Cardiac muscle cell (in vitro differentiated cells and primary cell): ENCODE measurements at places on chromosomes 6 and 20.

DNA sequence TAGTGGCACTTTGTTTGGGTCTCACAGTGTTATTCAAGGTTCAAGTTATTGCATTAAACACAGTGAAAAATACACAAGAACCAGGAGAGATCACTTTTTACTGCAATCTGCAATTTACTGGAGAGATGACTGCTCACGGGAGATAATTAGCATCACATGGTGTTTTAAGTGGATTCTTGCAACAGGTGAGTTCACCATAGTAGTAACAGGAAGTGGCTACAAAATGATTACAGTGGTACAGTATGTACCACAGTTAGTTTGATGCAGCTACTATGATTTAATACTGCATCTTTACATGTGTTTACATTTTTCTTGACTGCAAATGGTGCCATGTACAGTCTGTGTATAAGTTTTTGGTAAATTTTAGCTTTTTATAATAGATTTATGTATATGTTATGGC is 96.5 kb upstream of the SCP2D1 start:
- no peaks in the 10 kb centered on the region for H3K27me3 ChIP-seq
- no peak for DNase-seq
- H3K36me3 ChIP-seq: no peaks in the 10 kb centered on the region
- no peaks in the 10 kb centered on the region for H3K4me1 ChIP-seq
- H3K27ac ChIP-seq: no peak overlapping the region

DNA sequence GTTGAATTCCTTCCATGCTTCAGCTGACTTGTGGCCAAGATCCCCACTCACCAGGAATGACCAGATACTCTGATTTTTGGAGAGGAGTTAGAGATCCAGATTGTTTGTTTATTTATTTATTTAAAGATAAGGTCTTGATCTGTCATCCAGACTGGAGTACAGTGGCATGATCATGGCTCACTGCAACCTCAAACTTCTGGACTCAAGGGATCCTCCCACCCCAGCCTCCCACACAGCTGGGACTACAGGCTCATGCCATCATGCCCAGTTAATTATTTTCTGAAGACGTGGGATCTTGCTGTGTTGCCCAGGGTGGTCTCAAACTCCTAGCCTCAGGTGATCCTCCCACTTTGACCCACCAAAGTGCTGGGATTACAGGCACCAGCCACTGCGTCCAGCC is 4.1 kb upstream of the SPATA2 start:
- no peak for DNase-seq
- no peaks in the 10 kb centered on the region for H3K27me3 ChIP-seq
- no peak overlapping the region for H3K4me3 ChIP-seq
- H3K27ac ChIP-seq: no peak overlapping the region
- no peaks in the 10 kb centered on the region for H3K36me3 ChIP-seq

DNA sequence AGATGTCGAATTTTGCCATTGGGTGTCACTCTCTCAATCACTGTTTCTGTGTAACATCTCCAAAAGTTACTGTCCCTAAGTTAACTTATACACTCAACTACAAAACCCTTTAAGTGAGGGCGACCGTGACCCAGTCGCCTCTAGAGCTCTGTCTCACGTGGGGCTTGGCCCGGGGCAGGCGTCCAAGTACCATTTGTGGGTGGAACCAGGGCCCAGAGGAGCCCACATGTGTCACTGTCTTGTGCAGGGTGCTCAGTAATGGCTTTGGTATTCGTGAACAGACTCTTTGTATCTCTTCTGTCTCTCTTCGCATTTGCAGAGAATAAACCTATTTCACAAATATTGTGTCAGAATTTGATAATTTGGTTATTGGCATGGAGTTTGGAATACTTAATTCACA is 109.9 kb upstream of the THBS2 start:
- H3K27me3 ChIP-seq: no peaks in the 10 kb centered on the region
- DNase-seq: no peak
- H3K4me3 ChIP-seq: no peak overlapping the region
- H3K4me1 ChIP-seq: no peaks in the 10 kb centered on the region
- no peak overlapping the region for H3K27ac ChIP-seq

DNA sequence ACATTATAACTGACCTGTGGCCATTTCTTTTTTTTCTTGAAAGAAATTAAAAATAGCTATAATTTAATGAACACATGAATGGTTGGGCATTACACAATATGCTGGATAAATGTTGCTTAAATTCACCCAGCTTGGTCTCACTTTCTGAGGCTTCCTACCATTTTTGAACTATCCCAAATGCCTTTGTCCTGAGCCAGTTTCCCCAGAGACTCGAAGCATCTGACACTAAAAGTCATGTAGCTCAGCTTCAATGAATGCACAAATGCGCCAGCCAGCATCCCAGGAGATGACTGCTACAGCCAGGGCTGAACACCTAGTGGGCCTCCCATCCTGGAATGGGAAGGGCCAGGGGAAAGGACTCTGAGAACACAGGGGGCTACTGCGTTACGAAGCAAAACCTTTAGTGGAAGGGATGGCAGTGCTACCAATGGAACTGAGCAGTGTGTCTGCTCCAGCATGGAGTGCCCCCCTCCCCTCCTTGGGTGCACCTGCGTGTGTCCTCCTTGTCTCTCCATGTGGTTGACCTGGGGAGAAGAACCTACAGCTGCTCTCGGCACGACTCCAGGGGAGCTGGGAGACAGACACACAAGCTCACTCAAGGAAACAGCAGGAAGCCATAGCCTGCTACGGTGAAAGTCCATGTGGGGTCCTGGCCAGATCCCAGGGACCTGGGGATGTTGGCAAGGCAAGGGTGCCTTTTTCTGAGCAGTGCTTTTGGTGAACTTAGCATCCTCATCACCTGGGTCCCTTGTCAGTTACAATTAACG is 60.9 kb downstream of the IRF4 start:
- no peaks in the 10 kb centered on the region for H3K4me1 ChIP-seq
- no peaks in the 10 kb centered on the region for H3K36me3 ChIP-seq
- DNase-seq: no peak
- H3K27ac ChIP-seq: no peak overlapping the region
- no peaks in the 10 kb centered on the region for H3K27me3 ChIP-seq

- peak overlapping the region; percentile 95 for H3K27ac ChIP-seq
- peak overlapping the region; percentile 89 for H3K4me3 ChIP-seq
- H3K36me3 ChIP-seq: no peaks in the 10 kb centered on the region
- no peaks in the 10 kb centered on the region for H3K27me3 ChIP-seq
- H3K4me1 ChIP-seq: peaks cover 14% of the 10 kb centered on the region
- peak; percentile 73 for DNase-seq
Measured at GRCh38 chr20:10672624-10673127, 1.1 kb downstream of the JAG1 start.

DNA sequence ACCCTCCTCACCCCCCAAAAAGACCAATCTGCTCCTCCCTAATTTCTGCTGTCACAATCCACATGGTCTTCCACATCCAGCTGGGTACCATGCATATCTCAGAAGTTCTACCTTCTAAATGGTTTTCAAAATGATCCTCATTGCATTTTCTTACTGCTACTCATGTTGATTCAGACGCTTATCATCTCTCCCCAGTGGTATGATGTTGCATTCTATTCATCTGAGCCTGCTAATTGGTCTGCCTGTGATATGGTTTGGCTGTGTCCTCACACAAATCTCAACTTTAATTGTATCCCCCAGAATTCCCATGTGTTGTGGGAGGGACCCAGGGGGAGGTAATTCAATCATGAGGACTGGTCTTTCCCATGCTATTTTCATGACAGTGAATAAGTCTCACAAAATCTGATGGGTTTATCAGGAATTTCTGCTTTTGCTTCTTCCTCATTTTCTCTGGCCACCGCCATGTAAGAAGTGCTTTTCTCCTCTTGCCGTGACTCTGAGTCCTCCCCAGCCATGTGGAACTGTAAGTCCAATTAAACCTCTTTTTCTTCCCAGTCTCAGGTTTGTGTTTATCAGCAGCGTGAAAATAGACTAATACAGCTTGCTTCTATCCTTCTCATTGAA is 41.4 kb upstream of the CLIC5 start:
- H3K4me3 ChIP-seq: no peak overlapping the region
- DNase-seq: peak; percentile 12
- H3K27ac ChIP-seq: no peak overlapping the region
- peaks cover 26% of the 10 kb centered on the region for H3K4me1 ChIP-seq
- H3K27me3 ChIP-seq: no peaks in the 10 kb centered on the region

GRCh38 chr6:166866839-166867637 is 89.3 kb downstream of the RNASET2 start:
- H3K4me3 ChIP-seq: no peak overlapping the region
- no peak overlapping the region for H3K27ac ChIP-seq
- no peaks in the 10 kb centered on the region for H3K36me3 ChIP-seq
- no peak for DNase-seq
- no peaks in the 10 kb centered on the region for H3K4me1 ChIP-seq
- no peaks in the 10 kb centered on the region for H3K27me3 ChIP-seq

GRCh38 chr6:134948691-134949090 is 1.2 kb downstream of the ALDH8A1 start:
- H3K4me3 ChIP-seq: no peak overlapping the region
- no peak overlapping the region for H3K27ac ChIP-seq
- no peaks in the 10 kb centered on the region for H3K36me3 ChIP-seq
- H3K4me1 ChIP-seq: no peaks in the 10 kb centered on the region
- no peak for DNase-seq

- H3K27me3 ChIP-seq: no peaks in the 10 kb centered on the region
- no peak overlapping the region for H3K27ac ChIP-seq
- peaks cover 5% of the 10 kb centered on the region for H3K4me1 ChIP-seq
- H3K36me3 ChIP-seq: no peaks in the 10 kb centered on the region
- peak; percentile 97 for DNase-seq
- no peak overlapping the region for H3K4me3 ChIP-seq
Measured at GRCh38 chr6:4603291-4603690, 172.9 kb upstream of the CDYL start.

GRCh38 chr6:73108949-73109348 is 116.3 kb downstream of the KHDC1L start:
- peak overlapping the region; percentile 94 for H3K27ac ChIP-seq
- H3K4me1 ChIP-seq: peaks cover 34% of the 10 kb centered on the region
- no peak overlapping the region for H3K4me3 ChIP-seq
- peaks cover 9% of the 10 kb centered on the region for H3K36me3 ChIP-seq
- no peak for DNase-seq

GRCh38 chr6:55980627-55981211 is 105.3 kb upstream of the BMP5 start:
- DNase-seq: peak; percentile 68
- no peaks in the 10 kb centered on the region for H3K36me3 ChIP-seq
- no peaks in the 10 kb centered on the region for H3K27me3 ChIP-seq
- no peak overlapping the region for H3K4me3 ChIP-seq
- H3K27ac ChIP-seq: no peak overlapping the region

GRCh38 chr6:113679051-113679450 is 178.1 kb upstream of the MARCKS start:
- no peak overlapping the region for H3K4me3 ChIP-seq
- DNase-seq: no peak
- no peak overlapping the region for H3K27ac ChIP-seq

DNA sequence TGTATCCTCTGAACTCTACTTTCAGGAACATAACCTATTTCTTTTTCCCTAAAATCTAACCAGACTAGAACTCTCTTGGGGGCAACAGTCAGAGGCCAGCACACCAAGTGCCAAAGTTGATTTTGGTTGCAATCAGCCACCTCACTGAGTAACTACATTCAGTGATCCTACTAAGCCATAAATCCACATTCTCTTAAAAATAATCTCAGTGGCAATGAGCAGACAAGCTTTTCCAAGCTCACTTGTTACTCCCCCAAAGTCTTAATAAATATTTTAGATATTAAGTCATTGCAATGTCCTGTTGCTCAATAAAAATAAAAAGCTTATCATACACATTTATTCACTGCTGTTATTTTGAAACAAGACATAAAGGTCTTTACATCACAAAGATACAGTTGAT is 9.8 kb downstream of the RGS17 start:
- no peaks in the 10 kb centered on the region for H3K27me3 ChIP-seq
- H3K36me3 ChIP-seq: no peaks in the 10 kb centered on the region
- H3K4me1 ChIP-seq: no peaks in the 10 kb centered on the region
- peak; percentile 59 for DNase-seq

DNA sequence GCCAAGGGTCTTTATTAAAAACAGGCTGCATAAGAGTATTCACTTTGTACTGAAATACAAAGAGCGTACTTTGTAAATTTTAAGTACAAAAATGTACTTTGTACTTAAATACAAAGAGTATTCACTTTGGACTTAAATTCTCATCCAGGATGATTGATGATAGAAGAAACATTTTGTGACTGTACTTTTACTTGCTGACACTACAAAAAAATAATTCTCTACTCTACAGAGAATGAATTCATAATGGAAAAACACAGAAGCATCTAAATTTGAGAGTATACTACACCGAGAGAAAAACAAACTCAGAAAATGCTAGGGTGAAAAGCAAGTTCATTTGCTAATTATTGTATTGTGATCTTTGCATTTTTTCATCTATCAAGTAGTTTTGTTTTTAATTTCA is 54.4 kb upstream of the STXBP5 start:
- no peaks in the 10 kb centered on the region for H3K36me3 ChIP-seq
- H3K27ac ChIP-seq: no peak overlapping the region
- no peaks in the 10 kb centered on the region for H3K4me1 ChIP-seq
- no peak overlapping the region for H3K4me3 ChIP-seq

- no peak for DNase-seq
- no peak overlapping the region for H3K27ac ChIP-seq
- no peak overlapping the region for H3K4me3 ChIP-seq
- no peaks in the 10 kb centered on the region for H3K4me1 ChIP-seq
Measured at GRCh38 chr6:56625356-56625755, 17.3 kb downstream of the DST start.

DNA sequence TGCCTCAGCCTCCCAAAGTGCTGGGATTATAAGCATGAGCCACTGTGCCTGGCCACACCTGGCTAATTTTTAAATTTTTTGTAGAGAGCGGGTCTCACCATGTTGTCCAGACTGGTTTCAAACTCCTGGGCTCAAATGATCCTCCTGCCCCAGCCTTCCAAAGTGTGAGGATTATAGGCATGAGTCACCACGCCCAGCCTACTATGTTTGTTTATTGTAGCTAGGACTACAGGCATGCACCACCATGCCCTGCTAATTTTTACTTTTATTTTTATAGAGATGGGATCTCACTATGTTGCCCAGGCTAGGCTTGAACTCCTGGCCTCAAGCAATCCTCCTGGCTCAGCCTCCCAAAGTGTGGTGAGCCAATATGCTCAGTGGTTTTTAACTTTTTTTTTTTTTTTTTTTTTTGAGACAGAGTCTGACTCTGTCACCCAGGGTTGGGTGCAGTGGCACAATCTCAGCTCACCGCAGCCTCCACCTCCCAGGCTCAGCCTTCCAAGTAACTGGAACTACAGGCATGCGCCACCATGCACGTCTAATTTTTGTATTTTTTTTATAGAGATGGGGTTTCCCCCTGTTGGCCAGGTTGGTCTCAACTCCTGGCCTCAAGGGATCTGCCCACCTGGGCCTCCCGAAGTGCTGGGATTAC is 12.0 kb upstream of the DDX43 start:
- no peaks in the 10 kb centered on the region for H3K4me1 ChIP-seq
- H3K36me3 ChIP-seq: no peaks in the 10 kb centered on the region
- DNase-seq: no peak
- H3K27ac ChIP-seq: no peak overlapping the region

- no peak for DNase-seq
- no peak overlapping the region for H3K27ac ChIP-seq
- no peak overlapping the region for H3K4me3 ChIP-seq
- no peaks in the 10 kb centered on the region for H3K27me3 ChIP-seq
Measured at GRCh38 chr20:14643556-14643955, 306.1 kb upstream of the FLRT3 start.
